ENCODE measurements at places on chromosomes 12 and 14.

DNA sequence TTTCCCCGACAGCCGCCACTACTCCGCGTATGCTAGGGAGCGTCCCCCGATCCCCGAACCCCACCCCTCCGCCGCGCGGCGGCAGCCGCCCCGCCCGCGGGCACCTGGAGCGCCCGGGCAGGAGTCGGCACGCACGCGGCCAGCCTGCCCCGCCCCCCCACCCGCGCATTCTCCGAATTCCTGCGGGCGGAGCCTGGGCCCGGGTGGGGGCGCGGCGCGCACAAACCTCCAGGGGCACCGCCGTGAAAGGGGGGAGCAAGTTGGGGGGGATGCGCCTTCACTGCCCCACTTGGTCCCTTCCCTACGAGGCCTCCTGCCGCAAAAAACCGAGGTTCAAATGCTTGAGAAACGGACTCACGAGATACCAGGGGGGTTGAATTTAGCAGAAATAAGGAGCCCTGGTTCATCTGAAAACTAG is 1.7 kb downstream of the AJUBA start:
- DNase-seq, result peak; percentile 43

DNA sequence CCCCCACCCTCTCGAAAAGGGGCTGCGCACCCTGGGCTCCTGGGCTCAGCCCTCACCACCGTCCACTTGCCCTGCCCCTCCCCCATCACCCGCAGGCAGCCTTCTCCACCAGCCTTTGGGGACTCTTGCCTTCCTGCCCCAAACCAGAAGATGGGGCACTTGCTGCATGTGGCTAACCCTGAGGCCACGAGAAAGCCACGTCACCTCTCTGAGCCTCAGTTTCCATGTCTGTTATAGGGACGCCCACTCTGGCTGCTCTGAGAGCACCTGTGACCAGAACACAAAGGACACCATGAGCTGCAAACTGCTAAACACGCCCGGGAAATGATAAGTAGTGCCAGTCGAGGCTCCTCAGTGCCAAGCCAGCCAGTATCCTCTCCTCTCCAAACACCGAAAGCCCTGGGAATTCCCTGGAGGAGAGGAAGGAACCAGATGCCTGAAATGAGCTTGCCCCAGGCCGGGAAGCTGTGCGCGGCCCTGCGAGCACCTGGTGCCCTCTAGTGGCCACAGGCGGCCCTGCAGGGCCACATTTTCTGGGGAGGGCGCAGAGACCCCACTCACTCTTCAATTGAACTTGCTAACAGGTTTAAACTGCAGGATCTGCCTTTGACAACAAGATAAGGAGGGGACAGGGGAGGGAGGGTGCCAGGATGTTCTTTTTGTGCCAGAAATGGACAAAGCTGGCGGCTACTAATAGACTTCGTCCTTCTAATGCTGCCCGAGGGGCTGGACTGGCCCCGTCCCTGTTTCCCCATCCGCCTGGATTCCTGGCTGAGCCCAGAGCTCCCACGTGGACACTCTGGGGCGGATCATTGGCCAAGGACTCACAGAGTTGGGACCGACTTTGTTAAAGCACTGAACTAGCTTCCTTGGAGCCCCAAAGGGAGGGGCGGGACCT is 10.2 kb upstream of the SERPINA9 start:
- peak; percentile 85 for DNase-seq

DNA sequence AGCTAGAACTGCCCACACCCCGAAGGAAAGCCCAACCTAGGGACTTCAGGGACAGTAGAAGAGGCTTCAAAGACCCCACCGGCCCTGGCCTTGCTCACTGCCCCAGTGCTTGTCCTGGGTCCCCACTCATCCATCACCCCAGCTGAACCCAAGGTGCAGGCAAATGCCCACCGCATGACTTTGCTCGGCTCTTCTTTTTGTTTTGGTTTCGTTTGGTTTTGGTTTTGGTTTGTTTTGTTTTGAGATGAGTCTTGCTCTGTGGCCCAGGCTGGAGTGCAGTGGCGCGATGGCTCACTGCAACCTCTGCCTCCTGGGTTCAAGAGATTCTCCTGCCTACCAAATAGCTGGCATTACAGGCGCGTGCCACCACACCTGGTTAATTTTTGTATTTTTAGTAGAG is 9.0 kb downstream of the CCDC85C start:
- DNase-seq, result no peak

- DNase-seq, result no peak
Observed at GRCh38 chr14:27390155-27390554, 792.3 kb upstream of the NOVA1 start.

- no peak for DNase-seq
Observed at GRCh38 chr14:75849300-75849895, 132.4 kb downstream of the TGFB3 start.

- no peak for DNase-seq
Observed at GRCh38 chr12:99009654-99010296, 364.7 kb downstream of the APAF1 start.

DNA sequence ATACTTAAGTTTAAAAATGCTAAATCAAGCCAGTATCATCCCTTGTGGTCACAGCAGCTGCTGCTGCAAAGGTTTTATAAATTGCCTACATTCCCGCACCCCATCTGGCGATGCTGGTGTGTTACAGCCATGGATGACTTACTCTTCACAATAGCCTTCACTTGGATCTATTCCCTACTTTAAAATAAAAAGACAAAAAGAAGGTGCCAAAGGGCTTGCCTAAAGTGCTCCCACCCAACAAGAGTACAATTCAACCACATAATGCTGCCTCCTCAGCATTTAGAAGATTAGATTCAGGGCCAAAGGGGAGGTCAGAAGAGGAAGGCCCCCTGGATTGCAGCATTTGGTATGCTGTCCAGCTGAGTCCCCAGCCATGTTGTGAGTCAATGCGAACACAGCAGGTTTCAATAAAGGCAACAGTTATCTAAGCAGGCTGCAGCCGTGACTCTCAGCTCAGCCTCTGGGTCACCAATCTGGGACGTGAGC is 176.1 kb downstream of the DAD1 start:
- no peak for DNase-seq

GRCh38 chr12:75480469-75480949 is at the start of gene GLIPR1:
GLIPR1 (plus strand) TSS chr12:75480755; CDS start chr12:75480881, 126 bp downstream.
- peak; percentile 2 for DNase-seq

GRCh38 chr12:108037960-108038359 is 91.1 kb upstream of the WSCD2 start:
- DNase-seq, result no peak

GRCh38 chr12:21561158-21561557 is 35.1 kb downstream of the SPX start:
- DNase-seq, result no peak

GRCh38 chr14:96662116-96662970 is 134.8 kb upstream of the VRK1 start:
- DNase-seq, result no peak

GRCh38 chr14:35470755-35471154 is 63.2 kb upstream of the INSM2 start:
- DNase-seq, result no peak

- DNase-seq, result peak; percentile 16
Observed at GRCh38 chr14:36508418-36509068, 11.5 kb downstream of the NKX2-1 start.

DNA sequence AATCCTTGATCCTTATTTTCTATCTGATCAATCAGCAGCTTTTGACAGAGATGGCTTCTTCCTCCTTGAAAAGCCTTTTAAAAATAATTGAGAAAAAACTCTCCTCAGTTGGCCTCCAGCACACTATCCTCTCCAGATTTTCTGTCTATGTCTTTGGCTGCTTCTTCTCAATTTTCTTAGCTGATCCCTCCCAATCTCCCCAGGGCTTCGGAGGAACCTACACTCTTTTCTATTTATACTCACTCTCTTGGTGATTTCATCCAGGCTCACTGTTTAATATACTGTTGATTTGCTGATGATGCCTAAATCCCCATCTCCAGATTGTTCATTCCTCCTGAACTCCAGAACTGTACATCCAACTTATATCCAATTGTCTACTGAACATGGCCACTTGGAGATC is 54.8 kb downstream of the RDH12 start:
- no peak for DNase-seq

GRCh38 chr14:21123429-21123828 is 22.6 kb downstream of the TMEM253 start:
- no peak for DNase-seq

DNA sequence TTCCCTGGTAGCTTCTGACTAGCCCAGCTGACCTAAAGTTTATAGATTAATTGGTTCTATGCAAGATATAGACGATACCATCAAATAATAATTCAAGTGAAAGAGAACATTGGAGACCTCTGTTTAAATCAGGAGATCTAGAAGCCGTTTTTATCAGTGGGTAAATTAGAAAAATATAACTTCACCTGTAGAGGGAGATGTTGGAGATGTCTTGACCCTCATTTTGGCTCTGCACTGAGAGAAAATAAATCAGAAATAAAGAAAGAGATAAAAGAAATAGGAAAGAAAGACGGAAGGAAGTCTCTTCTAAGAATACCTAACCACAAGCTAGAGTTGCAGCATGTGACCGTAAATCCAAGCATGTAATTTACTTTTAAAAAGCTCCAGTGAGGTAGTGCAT is 684.5 kb downstream of the C12orf50 start:
- no peak for DNase-seq

DNA sequence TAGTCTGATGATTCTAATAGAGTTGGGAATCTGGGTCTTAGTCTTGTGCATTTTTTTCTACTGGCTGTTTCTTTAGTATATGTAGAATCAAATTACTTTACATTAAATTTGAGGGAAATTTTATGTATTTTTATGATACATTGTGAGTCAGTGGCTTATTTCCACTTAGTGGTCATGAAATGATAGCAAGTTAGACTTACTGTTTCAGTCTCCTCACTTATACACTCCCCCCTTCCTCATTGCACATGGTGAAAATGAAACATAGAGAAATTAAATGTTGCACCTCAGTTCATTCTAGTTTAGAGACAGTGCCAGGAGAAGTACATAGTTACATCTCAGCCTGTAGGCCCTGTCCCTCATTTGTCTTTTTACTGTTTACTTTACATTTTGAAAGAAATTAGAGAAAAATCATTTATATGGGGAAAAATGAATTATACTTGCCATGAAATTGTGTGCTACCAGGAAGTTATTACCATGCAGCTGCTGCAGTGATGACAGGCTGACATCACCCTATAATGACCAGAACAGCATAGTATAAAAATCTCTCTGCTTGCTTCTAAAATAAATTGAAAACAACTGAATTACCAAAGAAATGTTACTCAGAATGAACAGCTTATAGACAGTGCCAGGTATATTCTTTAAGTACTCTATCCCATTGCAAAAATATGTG is 113.2 kb downstream of the TRMT5 start:
- no peak for DNase-seq

- DNase-seq, result no peak
Observed at GRCh38 chr14:85273099-85273677, 256.8 kb upstream of the FLRT2 start.

DNA sequence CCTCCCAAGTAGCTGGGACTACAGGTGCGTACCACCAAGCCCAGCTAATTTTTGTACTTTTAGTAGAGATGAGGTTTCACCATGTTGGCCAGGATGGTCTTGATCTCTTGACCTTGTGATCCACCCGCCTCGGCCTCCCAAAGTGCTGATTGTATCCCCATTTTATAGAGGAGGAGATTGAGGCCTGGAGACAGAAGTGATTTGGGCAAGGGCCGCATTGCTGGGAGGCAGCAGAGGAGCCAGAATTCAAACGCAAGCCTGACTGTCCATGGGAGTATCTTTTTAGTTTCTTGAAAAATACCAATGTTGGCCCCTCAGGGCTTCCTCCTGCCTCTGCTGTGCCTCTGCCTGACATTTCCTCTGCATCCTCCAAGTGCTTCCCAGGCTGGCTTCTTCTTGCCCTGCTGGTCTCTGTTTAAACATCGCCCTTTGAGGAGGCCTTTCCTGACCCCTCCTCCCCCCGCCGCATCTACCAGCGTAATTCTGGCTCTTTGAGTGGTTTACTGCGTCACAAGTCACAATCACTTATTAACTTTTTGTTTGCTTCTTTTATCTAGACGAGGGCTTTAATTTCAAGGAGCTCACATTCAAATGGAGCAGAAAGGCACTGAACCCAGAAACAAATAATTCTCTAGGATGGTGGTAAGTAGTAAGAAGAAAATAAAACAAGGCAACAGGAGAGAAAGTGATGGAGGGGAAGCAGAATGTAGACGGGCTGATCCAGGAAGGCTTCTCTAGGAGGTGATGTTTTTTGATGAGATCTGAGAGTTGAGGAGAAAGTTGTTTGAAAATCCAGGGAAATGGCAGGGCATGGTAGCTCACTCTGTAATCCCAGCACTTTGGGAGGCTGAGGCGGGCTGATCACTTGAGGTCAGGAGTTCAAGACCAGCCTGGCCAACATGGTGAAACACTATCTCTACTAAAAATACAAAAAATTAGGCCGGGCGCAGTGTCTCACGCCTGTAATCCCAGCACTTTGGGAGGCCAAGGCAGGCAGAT is 91.0 kb upstream of the MED13L start:
- no peak for DNase-seq

- DNase-seq, result no peak
Observed at GRCh38 chr12:6313326-6313940, 3.0 kb downstream of the PLEKHG6 start.
